ENCODE measurements at places on chromosomes 16 and 17.

DNA sequence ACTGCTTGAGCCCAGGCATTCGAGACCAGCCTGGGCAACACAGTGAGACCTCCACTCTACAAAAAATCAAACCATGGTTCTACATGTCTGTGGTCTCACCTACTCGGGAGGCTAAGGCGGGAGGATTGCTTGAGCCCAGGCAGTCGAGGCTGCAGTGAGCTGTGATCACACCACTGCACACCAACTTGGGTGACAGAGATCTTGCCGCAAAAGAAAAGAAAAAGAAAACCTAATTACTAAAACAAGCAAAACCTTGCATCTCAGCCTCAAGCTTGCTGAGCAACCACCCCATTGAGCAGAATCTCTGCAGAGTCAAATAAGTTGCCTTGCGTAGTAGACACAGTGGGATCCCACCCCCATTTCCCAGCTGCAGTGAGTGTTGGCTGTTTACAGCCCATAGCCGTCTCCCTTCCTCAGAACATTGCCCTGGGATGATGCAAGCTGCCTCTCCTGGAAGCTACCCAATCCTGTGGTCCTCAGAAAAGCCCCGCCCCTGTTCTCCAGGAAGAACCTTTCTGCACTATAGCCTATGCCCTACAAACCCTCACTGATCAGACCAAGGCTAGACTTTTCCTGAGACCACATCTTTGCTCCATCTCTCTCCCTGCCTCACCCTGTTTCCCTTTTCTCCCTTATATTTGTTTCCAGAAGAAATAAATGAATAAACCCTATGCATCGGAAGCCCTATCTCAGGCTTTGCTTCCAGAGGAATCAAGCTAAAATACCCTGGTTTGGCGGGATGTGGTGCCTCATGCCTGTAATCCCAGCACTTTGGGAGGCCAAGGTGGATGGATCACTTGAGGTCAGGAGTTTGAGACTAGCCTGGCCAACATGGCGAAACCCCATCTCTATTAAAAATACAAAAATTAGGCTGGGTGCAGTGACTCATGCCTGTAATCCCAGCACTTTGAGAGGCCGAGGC is 16.7 kb upstream of the ERN2 start:
- no peak for DNase-seq

DNA sequence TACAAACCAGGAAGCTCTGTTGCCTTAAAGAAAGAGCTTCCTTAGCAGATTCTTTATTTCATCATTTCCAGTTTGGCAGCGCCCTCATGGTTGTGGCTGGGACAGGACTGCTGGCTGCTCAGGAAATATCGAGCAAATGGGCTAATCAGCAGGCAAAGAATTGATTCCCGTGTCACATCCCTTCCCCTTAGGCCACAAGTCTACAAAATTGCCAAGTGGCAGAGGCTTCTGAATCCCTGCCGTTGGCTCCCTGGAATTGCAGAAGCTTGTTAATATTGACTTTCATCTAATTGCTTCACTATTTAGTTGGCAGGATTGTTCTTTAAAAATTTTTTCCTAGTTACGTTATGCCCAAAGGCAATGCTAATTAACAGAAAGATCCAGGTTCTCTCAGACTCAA is 456.3 kb upstream of the ERCC4 start:
- DNase-seq: no peak

- no peak for DNase-seq
These were observed 398.1 kb downstream of the KCNJ18 start for GRCh38 chr17:22090263-22090935.

DNA sequence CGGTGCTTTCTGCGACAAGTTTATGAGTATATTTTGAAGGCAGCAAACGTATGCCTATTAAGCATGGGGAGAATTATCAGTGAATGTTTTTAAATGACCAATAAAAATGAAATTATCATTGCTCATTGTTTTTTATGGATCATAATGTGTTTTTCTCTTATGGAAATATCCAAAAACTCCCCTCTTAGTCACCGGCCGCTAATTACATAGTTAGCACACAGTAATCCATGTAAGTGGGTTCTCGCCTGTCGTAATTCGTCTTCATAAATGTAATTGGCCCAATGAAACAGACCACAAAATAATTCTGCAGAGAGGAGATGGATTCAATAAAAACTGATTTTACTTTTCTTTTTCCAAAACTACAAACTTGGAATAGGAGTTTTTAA is 69.3 kb downstream of the WSCD1 start:
- DNase-seq: no peak

DNA sequence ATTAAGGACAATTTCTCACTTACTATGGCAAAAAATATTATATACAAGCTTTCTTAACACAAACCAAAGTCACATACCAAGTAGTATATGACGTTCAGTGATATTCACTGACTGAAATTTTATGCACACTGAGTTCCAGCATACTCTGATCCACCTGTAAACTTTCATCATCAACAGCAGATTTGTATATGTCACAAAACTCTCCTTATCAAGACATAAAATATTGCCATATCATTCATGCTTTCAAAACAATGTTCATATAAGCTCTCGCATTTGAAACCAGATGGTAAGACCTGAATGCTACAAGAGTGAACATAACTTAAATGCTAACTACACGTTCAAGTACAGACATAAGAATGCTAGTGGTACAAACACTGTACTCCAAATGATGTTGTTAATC is 46.7 kb downstream of the GNA13 start:
- DNase-seq: no peak

GRCh38 chr17:885971-886571 is 93.5 kb downstream of the NXN start:
- DNase-seq: no peak

DNA sequence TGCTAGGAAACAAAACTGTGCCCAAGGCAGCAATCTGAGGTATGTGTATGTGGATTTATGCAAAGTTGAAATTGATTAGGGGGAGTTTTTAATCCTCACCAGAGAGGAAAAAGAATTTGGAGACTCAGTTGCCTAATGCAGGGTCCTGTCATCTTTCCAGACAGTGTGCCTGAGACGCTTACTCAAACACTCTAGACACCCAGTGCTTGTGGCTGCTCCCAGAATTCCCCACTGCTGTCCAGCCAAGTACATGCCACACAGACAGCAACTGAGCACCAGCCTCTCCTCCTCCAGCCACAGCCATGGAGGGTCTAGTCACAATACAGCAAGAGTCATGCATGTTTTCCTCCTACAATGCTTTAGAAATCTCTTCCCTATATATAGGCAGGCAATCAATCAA is 118.1 kb downstream of the HIC1 start:
- DNase-seq: no peak

GRCh38 chr16:29811896-29812665 is at the start of gene PRRT2:
PRRT2 (plus strand) TSS chr16:29812193; CDS start chr16:29813055, 862 bp downstream.
- DNase-seq: peak; percentile 65

DNA sequence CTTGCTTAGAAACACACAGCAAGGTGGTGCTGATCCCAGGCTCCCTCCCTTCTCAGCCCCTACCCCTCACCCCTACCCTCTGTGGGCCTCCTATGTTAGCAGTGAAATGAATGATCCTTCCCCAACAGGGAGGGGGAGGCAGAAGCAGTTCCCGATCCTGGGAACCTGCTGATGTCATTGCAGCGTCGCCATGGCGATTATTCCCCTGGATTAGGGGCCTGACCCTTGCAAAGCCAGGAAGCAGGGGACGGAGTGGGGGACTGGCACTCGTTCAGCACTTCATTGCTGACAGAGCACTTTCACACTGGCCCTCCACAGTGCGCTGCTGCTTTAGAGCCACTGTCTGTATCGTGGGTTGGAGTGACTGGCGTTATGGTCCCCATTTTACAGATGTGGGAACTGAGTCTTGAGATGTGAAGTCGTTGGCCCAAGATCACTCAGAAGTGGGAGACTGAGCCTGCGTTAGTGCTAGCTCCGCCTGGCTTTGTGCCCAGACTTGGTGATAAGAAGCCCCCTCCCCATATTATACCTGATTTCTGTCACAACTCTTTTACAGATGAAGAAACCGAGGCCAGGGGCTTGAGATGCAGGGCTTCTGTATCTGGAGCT is 26.6 kb downstream of the LASP1 start:
- no peak for DNase-seq

Data from GM13976 (cell line).